Upper lobe of left lung (tissue), 6 donors: ENCODE measurements at places on chromosomes 11 and 22. TPM values are rescaled to one million over a fixed set of nuclear protein-coding genes. Genes with fewer than 3 reads are reported as not detected.

- H3K36me3 ChIP-seq = no peaks in the 10 kb centered on the region
- H3K4me1 ChIP-seq = no peaks in the 10 kb centered on the region
- no peak overlapping the region for H3K27ac ChIP-seq
- H3K27me3 ChIP-seq = no peaks in the 10 kb centered on the region
Measured at GRCh38 chr11:125935618-125936199, 10.1 kb upstream of the VSIG10L2 start.

DNA sequence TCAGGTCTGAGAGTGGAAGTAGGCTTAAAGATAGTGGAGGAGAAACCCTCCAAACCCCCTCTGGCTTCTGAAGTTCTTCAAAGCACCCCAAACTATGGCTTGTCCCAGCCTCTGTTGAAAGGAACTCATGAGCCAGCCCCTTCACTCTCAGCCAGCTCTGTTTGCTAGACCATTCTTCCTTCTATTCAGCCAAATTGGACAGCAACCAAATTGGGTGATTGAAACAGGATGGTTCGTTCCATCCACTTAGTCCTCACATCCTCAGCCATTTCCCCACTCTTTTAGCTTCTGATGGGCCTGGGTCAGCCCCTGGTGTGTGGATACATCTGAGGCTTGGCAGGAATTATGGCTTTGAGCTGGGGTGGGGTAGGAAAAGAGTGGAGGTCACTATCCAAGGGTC is 4.5 kb downstream of the HTR3A start:
- no peak for DNase-seq
- no peak overlapping the region for H3K4me3 ChIP-seq
- no peaks in the 10 kb centered on the region for H3K36me3 ChIP-seq
- peaks cover 7% of the 10 kb centered on the region for H3K4me1 ChIP-seq
- H3K27ac ChIP-seq = no peak overlapping the region

DNA sequence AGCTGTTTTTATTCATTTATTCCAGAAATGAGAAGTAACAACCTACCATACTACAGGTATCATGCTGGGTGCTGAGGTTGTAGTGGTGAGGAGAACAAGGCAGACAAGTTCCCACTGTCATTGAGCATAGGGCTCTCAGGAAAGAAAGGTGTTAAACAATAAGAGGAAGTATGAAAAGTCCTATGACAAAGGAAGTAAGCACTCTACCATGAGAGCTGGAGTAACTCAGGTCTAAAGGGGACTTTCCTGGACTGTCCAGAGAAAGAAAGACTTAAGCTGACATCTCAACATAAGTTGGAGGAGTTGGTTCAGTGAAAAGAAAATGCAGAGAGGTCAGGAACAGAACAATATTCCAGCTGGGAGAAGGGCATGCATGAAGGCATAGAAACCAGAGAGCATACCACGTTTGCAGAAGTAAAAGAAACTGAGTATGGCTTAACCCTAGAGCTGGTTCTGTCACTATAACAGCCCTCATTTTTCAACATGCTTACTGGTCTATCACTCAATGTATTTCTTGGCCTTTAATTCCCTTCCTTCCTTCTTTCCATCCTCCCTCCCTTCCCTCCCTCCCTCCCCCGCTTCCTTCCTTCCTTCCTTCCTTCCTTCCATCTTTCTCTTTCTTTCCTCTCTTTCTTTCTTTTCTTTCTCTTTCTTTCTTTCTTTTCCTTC is 137.8 kb upstream of the BDNF start:
- no peak for DNase-seq
- H3K4me3 ChIP-seq = no peak overlapping the region
- H3K27ac ChIP-seq = no peak overlapping the region

GRCh38 chr22:19448076-19448607 is 631 bp upstream of the C22orf39 start:
- H3K4me1 ChIP-seq = peaks cover 23% of the 10 kb centered on the region
- H3K27me3 ChIP-seq = no peaks in the 10 kb centered on the region
- peaks cover 4% of the 10 kb centered on the region for H3K36me3 ChIP-seq
- H3K4me3 ChIP-seq = peak overlapping the region; percentile 74

GRCh38 chr11:498297-499181 is 8.5 kb downstream of the RNH1 start:
- H3K4me1 ChIP-seq = peaks cover 15% of the 10 kb centered on the region
- H3K36me3 ChIP-seq = peaks cover 46% of the 10 kb centered on the region
- no peak for DNase-seq
- no peaks in the 10 kb centered on the region for H3K27me3 ChIP-seq

GRCh38 chr11:105265845-105266244 is 126.3 kb upstream of the CARD18 start:
- H3K27me3 ChIP-seq = no peaks in the 10 kb centered on the region
- no peak overlapping the region for H3K4me3 ChIP-seq
- no peaks in the 10 kb centered on the region for H3K4me1 ChIP-seq
- H3K36me3 ChIP-seq = no peaks in the 10 kb centered on the region
- no peak for DNase-seq
- no peak overlapping the region for H3K27ac ChIP-seq

DNA sequence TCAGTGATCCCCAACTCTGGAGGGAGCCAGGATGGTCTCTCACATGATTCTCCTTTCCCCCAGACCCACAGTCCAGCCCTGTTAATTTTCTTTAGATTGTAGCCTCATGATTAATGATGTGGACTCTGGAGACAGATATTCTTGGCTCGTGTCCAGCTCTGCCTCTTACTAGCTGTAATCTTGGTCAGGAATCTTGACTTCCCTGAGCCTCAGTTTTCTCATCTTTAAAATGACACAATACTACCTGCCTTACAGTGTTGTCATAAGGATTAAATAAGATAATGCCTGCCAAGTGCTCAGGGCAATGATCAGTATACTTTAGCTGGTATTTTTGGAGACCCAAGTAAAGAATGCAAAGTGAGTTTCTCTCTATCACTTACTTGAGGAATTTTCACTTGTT is 60.0 kb downstream of the SPECC1L start:
- peaks cover 30% of the 10 kb centered on the region for H3K36me3 ChIP-seq
- peaks cover 10% of the 10 kb centered on the region for H3K4me1 ChIP-seq
- no peaks in the 10 kb centered on the region for H3K27me3 ChIP-seq
- H3K4me3 ChIP-seq = no peak overlapping the region
- DNase-seq = no peak

- no peaks in the 10 kb centered on the region for H3K27me3 ChIP-seq
- H3K4me1 ChIP-seq = no peaks in the 10 kb centered on the region
- H3K4me3 ChIP-seq = no peak overlapping the region
- no peak overlapping the region for H3K27ac ChIP-seq
- DNase-seq = no peak
Measured at GRCh38 chr11:117498791-117499190, 171.1 kb downstream of the CEP164 start.

GRCh38 chr11:3220101-3220500 is 1.5 kb upstream of the MRGPRG start:
- no peak overlapping the region for H3K27ac ChIP-seq
- H3K36me3 ChIP-seq = no peaks in the 10 kb centered on the region
- H3K4me1 ChIP-seq = no peaks in the 10 kb centered on the region
- DNase-seq = no peak
- H3K27me3 ChIP-seq = no peaks in the 10 kb centered on the region

- no peaks in the 10 kb centered on the region for H3K27me3 ChIP-seq
- no peaks in the 10 kb centered on the region for H3K36me3 ChIP-seq
- no peak overlapping the region for H3K4me3 ChIP-seq
Measured at GRCh38 chr22:48721395-48721669, 1106.3 kb downstream of the BRD1 start.

- H3K27ac ChIP-seq = no peak overlapping the region
- H3K36me3 ChIP-seq = no peaks in the 10 kb centered on the region
- DNase-seq = no peak
- H3K4me1 ChIP-seq = no peaks in the 10 kb centered on the region
- H3K4me3 ChIP-seq = no peak overlapping the region
- H3K27me3 ChIP-seq = no peaks in the 10 kb centered on the region
Measured at GRCh38 chr11:36628141-36628540, 30.1 kb upstream of the RAG2 start.

GRCh38 chr11:9656864-9657263 is 7.0 kb upstream of the SWAP70 start:
- no peak overlapping the region for H3K27ac ChIP-seq
- H3K4me3 ChIP-seq = no peak overlapping the region
- H3K36me3 ChIP-seq = no peaks in the 10 kb centered on the region
- DNase-seq = no peak

GRCh38 chr22:46195487-46196165 is 45.3 kb downstream of the PPARA start:
- H3K36me3 ChIP-seq = peaks cover 4% of the 10 kb centered on the region
- H3K4me1 ChIP-seq = peaks cover 5% of the 10 kb centered on the region
- H3K27me3 ChIP-seq = no peaks in the 10 kb centered on the region
- no peak overlapping the region for H3K4me3 ChIP-seq

DNA sequence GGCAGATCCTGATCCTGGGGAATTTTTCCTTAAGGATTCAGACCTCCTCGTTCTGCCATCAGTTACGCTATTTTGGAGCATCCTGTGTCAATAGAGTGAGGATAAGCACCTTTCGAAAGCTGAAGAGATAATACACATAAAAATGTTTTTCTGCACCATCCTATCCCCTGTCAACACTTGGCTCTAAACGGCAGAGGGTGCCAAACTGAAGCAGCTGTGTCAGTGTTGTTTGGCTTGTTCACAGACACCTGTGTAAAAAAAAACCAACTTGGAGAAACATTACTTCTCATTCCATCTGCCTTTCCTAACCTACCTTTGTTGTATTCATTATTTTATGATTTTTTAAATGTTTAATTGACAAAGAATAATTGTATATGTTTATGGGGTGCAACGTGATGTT is 417.0 kb upstream of the DDI1 start:
- H3K4me1 ChIP-seq = no peaks in the 10 kb centered on the region
- H3K27me3 ChIP-seq = no peaks in the 10 kb centered on the region
- no peak for DNase-seq
- H3K27ac ChIP-seq = no peak overlapping the region

DNA sequence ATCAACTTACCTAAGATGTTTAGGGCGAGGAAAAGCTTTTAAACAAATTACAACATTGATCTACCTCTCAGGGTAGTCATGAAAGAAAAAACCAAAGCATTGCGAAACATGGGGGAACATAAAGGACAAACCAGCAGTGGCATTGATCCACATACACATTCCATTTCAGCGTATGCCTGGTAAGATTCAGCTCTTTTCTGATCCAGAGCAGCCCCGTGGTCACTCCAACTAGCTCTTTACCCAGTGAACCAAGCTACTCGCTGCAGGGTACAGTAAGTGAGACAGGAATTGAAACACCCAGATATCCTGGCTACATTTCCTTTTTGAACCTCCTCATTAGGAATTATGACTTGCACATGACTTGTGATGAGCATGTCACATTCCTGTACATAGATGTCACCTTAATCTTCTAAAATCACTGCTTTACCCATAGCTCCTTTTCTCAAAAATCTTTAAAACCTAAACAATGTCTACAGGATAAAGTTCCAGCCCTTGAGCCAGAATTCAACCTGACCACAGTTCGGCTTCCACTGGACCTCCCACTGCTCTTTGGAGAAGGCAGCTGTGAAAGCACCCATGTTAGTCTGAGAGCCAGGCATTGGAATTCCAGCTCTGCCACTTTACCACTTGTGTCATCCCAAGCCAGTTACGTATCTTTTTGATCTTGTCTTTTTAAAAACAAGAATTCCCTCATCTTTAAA is 42.9 kb upstream of the AKIP1 start:
- DNase-seq = no peak
- no peaks in the 10 kb centered on the region for H3K27me3 ChIP-seq
- peaks cover 31% of the 10 kb centered on the region for H3K4me1 ChIP-seq
- no peak overlapping the region for H3K4me3 ChIP-seq

GRCh38 chr11:117613521-117613920 is 183.5 kb downstream of the DSCAML1 start:
- H3K36me3 ChIP-seq = no peaks in the 10 kb centered on the region
- H3K27ac ChIP-seq = no peak overlapping the region
- H3K4me1 ChIP-seq = no peaks in the 10 kb centered on the region
- no peak overlapping the region for H3K4me3 ChIP-seq
- no peaks in the 10 kb centered on the region for H3K27me3 ChIP-seq
- DNase-seq = no peak

DNA sequence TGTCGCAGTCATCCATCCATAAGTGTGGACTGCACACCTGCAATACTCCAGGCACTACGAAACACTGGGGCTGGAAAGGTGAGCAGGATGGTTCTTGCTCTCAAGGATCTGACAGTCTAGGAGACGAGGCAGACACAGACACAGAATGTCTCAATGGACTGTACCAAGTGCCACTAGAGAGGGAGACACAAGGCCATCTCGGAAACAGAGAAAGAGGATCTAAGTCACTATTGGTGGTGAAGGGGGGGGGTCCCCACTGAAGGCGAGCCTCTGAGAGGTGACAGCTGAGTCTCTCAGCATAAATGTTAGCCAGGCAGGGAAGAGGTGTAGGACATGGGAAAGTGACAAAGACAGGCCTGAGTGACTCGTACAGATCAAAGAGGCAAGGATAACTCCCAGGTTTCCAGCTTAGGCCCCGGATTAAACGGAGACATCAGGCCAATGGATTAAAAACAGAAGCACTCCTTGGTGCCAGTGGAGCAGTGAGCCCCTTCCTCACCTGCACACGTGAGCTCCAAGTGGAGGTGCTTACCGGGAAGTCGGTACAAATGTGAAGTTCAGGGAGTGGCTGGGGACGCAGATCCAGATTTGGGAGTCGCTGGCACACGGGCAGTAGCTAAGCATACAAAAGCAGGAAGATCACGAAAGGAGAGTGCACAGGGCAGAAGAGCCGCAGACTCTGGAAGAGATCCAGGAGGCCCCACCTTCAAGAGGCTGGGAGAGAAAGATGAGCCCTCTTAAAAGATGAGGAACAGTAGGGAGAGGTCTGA is 117.2 kb downstream of the MICAL3 start:
- no peak overlapping the region for H3K4me3 ChIP-seq
- H3K4me1 ChIP-seq = peaks cover 21% of the 10 kb centered on the region
- DNase-seq = no peak
- H3K27ac ChIP-seq = no peak overlapping the region
- H3K27me3 ChIP-seq = no peaks in the 10 kb centered on the region

- no peak overlapping the region for H3K27ac ChIP-seq
- H3K4me1 ChIP-seq = no peaks in the 10 kb centered on the region
- DNase-seq = no peak
- no peaks in the 10 kb centered on the region for H3K27me3 ChIP-seq
- H3K4me3 ChIP-seq = no peak overlapping the region
- H3K36me3 ChIP-seq = no peaks in the 10 kb centered on the region
Measured at GRCh38 chr11:91981995-91982394, 242.6 kb upstream of the FAT3 start.

DNA sequence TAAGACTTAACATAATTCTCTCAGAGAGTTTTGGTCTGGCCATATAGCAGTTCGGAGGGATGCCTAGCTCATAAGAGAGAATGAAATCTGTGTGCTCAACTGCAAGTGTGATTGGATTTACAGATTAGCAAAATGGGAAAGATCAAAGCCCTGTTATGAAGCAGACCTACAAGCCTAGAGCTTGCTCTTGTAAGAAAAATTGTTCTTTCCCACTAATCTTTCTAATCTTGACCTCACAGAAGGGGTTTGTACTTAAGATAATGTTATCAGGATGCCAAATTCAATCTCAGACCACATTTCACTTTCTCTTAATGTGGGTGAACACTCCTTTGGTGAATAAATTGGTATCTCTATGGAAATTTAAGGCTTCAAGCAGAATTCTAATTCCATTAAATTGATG is 267.2 kb downstream of the RAB38 start:
- H3K36me3 ChIP-seq = no peaks in the 10 kb centered on the region
- DNase-seq = no peak
- no peak overlapping the region for H3K27ac ChIP-seq
- H3K27me3 ChIP-seq = no peaks in the 10 kb centered on the region
- H3K4me1 ChIP-seq = no peaks in the 10 kb centered on the region

Gene C22orf42
- not detected for total RNA-seq

Gene OR51M1
- total RNA-seq = not detected

Gene OR51S1
- total RNA-seq = not detected

Gene GAS2
- total RNA-seq = 2.1 TPM

Gene OR4X1
- total RNA-seq = not detected

Gene C1QTNF5
- 57.2 TPM for total RNA-seq

Gene AIFM3
- total RNA-seq = 5.2 TPM

Gene ADAMTS15
- total RNA-seq = 7.6 TPM

Gene CHRNA10
- 1.4 TPM for total RNA-seq

Gene FDXACB1
- 0.44 TPM for total RNA-seq
